ENCODE measurements at places on chromosomes 2 and 18.

GRCh38 chr2:223101340-223102039, 49.5 kb downstream of the KCNE4 start:
- DNase-seq: peak; percentile 13

- DNase-seq: peak; percentile 55
Observed at GRCh38 chr2:164954954-164955701, at the start of gene SLC38A11. TSS of gene SLC38A11 (minus strand) at chr2:164955525. CDS start at chr2:164955247, 278 bp downstream.

- no peak for DNase-seq
Observed at GRCh38 chr2:73980566-73980965, 4.1 kb upstream of the TET3 start.

DNA sequence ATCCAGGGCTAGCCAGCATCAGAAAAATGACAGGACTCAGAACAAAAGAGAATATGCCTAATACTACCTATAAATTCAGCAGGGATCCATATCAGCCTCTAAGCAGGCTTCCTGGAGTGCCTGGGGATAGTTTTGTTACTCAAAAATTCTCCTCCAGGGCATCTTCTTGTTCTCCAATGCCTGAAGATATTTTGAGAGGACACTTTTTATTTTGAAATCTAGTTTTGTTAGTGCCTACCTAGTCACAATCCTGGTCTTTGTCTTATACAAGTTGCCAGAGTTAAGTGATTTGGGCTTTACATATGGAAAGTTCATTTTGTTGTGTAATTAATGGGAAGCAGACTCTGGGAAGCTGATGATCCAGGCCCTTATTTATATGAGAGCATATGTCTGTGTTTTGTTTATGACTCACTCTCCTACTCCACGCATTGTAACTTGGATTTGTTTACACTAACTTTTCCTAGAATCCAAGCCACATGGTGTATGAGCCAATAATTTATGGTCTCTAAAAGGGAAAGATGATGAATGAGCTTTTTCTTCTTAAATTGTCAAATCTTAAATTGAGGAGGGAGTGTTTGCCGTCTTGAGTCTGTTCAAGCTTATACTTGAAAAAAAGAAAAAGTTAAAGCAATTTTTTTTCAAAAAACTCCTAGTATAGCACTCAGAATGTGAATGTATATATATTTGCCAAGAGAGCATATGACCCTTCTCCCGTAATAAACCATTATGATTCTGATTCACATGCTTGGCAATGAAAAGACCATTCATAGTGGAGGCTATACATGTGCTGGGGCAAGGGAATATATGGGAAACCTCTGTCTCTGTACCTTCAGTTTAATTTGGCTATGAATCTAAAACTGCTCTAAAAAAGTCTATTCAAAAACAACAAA, 370.3 kb downstream of the SETBP1 start:
- no peak for DNase-seq

- no peak for DNase-seq
Observed at GRCh38 chr2:149015926-149016563, 22.5 kb upstream of the LYPD6B start.

- no peak for DNase-seq
Observed at GRCh38 chr2:174681099-174682006, 82.9 kb downstream of the CHRNA1 start.

DNA sequence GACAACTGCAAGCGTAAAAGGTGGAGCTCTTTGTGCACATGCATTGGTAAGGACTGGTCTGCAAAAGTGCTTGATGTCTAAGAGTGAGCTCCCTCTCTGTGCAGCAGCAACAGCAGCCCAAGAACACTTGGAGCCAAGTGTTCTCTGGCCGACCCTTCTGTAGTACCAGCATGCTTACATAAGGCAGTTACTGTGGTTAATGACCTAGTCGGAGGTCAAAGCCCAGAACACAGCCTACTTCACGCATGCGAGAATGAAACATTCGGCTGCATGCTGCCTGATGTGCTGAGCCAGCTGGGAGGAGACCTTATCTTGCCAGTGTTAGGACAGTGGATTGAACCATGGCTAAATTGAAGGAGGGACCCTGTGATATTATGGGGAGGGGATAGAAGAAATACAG, 21.3 kb downstream of the NCAPH start:
- no peak for DNase-seq

- DNase-seq: no peak
Observed at GRCh38 chr2:11980809-11981208, 234.4 kb downstream of the LPIN1 start.

- no peak for DNase-seq
Observed at GRCh38 chr2:175304541-175304940, 123.0 kb upstream of the ATP5MC3 start.

DNA sequence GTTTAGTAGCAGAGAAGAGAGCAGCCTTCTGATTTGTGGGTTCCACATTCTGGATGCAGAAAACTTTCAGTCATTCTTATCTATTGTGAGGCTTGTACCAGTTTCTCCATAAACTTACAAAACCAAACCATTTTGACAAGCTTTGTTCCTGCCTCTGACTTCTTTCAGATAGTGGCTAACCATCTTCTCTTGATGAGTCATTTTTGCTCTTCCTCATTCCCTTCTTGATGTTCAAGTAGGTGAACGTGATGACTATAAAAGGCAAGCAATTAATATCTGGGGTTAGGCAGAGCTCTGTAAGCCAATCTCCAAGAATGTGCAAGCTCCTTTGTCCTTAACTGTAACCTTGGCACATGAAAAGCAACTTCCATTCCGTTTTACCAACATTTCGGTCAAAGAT, 2083.1 kb upstream of the PIK3C3 start:
- no peak for DNase-seq

GRCh38 chr2:3326182-3326537, 51.5 kb downstream of the EIPR1 start:
- no peak for DNase-seq

DNA sequence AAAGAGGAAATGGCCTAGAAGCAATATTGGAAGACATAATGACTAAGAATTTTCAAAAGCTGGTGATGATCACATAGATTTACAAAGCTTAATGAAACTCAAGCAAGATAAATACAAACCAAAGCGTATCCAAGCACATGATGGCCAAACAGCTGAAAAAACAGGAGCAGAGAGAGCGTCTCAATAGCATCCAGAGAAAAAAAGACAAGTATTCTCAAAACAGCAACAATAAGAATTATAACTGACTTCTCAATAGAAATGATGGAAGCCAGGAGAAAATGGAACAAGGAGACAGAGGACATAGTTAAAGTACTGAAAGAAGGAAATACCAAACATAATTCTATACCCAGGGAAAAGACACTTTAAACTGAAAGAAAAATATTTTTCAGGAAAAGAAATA, 437.2 kb upstream of the TNP1 start:
- DNase-seq: no peak

GRCh38 chr2:163681745-163682144, 54.1 kb downstream of the FIGN start:
- DNase-seq: no peak

DNA sequence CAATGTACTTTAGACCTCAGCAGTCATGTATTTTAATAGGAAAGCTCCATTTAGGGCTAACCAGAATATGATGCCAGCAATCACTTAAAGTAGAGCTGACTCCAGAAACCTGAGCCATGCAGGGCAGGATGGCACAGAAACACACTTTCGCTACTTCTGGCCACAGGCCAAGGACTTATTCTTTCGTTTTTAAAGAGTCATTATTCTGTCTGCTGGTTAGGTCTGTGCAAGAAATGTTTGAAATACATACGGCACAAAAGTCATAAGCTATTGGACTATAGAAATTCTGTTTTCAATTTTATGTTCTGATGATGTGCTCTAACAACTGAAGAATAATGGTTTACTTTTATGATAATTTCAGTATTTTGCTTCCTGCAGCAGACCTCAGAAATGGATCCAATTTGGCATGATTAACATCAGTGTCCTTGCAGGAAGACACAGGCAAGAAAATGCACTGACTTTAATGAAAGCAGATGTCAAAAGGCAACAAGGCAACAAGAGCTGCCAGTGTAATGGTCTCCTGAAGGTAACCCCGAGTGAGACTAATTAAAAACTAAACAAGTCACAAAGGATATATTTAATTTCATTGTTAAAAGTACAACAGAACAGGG, 114.4 kb upstream of the CHRNA1 start:
- DNase-seq: peak; percentile 6

GRCh38 chr18:39966275-39966674, 1988.8 kb upstream of the PIK3C3 start:
- DNase-seq: peak; percentile 2

DNA sequence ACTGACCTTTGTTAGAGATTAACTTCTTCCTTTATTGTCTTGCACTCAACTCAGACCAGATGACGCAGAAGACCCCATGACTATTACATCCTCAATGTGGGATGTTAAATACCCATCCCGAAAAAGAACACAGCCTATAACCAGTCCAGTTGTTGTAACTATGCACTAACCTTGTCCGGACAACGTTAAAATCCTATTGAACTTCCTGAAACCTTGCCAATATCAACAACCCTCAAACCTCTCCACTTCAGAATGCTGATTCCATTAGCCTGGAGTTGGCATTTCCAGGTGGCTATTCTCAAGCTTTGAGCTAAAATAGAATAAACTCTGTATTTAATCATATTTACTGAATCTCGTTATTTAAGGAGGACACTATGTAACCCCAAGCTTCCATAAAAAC, 13.6 kb downstream of the NMS start:
- DNase-seq: no peak

GRCh38 chr18:3970929-3971328, 484.2 kb downstream of the DLGAP1 start:
- DNase-seq: no peak
